ENCODE measurements at places on chromosomes 11 and 22.

DNA sequence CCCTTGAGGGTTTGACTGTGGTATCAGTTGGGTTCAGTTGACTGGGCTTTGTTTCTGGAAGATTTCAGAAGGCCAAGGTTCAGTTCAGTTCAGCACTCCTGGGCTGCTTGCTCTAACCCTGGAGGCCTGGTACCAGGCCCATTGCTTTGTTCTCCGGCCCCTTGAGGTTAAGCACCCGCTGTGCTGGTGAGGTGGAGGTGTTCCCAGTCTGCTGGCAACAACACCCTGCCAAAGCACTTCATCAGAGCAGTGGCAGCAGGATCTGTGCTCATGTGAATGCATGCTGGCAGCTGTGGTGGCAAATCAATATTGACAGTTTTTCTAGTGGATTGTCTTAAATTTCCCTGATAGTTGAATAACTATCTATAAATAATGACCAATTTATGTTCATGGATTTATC, 3.8 kb upstream of the SCGB1D1 start:
- peak; percentile 78 for DNase-seq

DNA sequence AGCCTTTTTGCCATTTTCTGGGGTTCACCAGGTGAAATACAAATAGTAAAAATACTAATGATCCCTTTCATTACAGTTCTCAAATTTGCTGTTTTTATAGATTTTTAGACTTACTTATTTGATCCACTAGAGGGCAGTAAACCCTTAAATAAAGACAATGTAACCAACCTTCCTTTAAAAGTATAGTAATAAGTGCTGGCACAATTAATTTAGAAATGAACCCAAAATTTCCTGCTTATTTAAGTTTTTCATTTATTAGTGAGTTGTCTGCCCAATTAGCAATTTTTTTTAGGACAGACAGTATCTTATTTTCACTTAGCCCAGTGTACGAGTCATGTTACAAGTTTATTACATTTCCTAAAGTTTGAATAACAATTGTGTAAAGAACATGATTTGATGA, 4.7 kb downstream of the DDIAS start:
- peak; percentile 69 for DNase-seq

DNA sequence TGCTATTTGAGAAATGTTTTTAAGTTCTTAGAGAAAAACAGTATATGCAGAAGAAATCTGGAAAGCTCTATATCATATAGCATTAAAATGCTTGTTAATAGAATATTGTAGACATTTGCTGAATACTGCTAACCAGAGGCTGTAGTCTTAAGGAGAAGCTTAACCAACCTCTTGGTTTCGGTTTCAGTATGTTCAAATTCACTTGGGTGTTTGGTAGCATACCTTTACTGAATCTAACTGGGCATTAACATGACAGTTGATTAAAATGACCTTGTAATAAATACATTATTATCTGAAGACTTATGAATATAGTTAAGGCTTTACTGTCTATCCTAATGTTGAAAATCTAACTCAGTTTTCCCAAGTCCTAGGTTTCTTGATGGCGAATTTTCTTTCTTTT, 5.4 kb downstream of the PCF11 start:
- no peak for DNase-seq

GRCh38 chr22:38881464-38881871, 9.5 kb upstream of the CBX6 start:
- DNase-seq: no peak

- peak; percentile 26 for DNase-seq
Observed at GRCh38 chr11:110479108-110480101, 49.7 kb downstream of the FDX1 start.

GRCh38 chr11:62560566-62561103, 13.1 kb downstream of the EEF1G start:
- DNase-seq: no peak

- no peak for DNase-seq
Observed at GRCh38 chr11:130839981-130840666, 76.2 kb downstream of the SNX19 start.

GRCh38 chr22:49210606-49211005, 617.1 kb downstream of the BRD1 start:
- DNase-seq: no peak

GRCh38 chr22:25051983-25052710, 99.6 kb downstream of the KIAA1671 start:
- peak; percentile 1 for DNase-seq

DNA sequence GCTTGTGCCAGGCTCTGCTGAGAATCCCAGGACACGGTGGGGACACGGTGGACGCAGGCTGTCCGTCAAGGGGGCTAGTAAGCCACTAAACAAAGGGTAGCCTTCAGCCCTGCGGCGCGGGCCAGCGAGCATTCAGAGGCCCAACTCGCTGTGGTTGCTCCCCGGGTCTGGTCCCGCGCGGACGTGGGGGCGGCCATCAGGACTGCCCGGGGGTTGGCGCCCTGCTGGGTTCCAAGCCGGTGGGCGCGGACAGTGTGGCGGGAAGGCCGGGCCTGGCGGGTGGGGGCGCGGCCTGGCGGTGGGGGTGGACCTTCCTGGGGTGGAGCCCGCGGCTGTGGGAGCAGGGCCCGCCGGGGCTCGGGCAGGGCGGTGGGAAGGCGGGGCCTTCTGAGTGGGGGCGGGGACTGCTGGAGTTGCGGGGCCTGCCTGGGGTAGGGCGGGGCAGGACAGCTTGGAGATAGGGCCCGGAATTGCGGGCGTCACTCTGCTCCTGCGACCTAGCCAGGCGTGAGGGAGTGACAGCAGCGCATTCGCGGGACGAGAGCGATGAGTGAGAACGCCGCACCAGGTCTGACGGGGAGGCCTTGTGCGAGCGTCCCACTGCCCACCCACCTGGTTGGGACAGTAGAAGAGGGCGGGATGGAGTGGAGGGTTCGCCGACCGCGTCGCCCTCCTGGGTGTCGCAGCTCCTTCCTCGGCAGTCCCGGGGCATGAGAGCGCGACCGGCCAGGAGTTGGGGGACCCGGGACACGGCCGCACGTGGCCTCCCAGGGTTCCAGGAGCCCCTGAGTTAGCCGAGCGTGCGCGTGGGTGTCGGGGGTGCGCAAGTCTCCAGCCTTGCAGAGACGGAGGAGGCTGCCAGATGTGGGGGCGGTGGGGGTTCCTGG, at the start of gene SERHL2:
Gene SERHL2, plus strand, starts transcription at position 482 of the 887 bp plus-strand sequence. Its CDS starts 65 bp downstream, at position 547.
- peak; percentile 52 for DNase-seq

DNA sequence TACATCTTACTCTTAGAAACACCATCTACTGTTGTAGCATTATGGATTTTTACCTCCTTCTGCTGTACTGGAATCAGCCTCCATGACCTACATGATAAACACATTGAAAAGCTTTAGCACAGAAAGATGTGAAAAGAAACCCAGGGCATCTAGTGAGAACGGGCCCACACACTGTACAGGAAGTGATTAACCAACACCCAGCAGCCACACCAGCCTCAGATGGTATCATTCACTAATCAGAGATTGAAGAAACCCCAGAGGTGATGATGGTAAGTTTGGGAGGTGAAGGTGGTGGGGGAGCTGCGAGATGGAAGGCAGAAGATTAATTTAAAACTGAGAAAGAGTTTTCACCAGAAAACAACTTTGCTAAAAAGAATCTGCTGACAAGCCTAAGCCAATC, 46.1 kb downstream of the RASSF10 start:
- no peak for DNase-seq

DNA sequence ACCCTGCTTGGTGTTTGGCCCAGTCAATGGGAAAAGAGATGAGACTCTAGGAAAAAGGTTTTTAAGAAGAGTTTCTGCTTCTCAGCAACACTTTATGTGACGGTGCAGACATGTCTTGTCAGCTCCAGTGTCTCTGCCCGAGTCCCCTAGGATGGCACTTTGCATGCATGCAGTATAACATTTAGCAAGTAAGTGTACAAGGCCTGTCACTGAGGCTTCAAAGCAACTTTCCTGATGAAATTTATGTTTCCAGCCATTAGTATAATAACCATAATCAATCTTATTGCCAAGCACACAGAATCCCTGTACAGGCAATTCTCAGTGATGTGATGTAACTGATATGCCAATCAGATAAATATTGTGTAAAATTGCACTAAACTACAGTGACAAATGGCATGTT, 248.1 kb upstream of the PLET1 start:
- DNase-seq: no peak

GRCh38 chr11:65911682-65912568, 6.9 kb downstream of the C11orf68 start:
- DNase-seq: peak; percentile 35

GRCh38 chr11:128859563-128860441, 7.3 kb downstream of the KCNJ1 start:
- peak; percentile 38 for DNase-seq

GRCh38 chr22:26367402-26368245, 61.4 kb upstream of the ASPHD2 start:
- DNase-seq: no peak

- DNase-seq: no peak
Observed at GRCh38 chr11:125494974-125495725, 915 bp downstream of the FEZ1 start.

- DNase-seq: no peak
Observed at GRCh38 chr11:44608651-44608990, 43.2 kb downstream of the CD82 start.

GRCh38 chr22:44351685-44352377, 39.1 kb upstream of the SHISAL1 start:
- DNase-seq: no peak

- no peak for DNase-seq
Observed at GRCh38 chr11:106989078-106989455, 29.2 kb downstream of the GUCY1A2 start.

- no peak for DNase-seq
Observed at GRCh38 chr11:1327064-1327460, 17.6 kb upstream of the TOLLIP start.

GRCh38 chr22:41237707-41238569, 2.8 kb downstream of the CHADL start:
- DNase-seq: peak; percentile 32

DNA sequence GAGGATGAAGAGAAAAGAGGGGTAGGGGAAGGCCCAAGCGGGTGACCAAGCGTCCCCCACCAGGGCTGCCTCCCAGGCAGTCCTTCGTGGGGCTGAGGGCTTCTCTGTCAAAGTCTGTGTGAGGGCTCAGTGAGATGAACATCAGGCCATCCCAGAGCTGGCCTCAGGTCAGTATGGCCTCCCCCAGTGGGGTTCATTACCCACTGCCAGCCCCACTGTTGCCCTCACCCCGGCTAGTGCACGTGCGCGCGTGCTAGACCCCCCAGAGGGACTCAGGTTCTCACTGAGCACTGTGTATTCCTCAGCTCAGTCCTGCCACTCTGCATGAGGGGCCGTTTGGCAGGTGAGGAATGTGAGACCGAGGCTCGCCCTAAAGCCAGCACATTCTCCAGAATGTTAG, 3.3 kb downstream of the KDELR3 start:
- DNase-seq: no peak

GRCh38 chr22:23204125-23204488, 23.8 kb downstream of the BCR start:
- no peak for DNase-seq

DNA sequence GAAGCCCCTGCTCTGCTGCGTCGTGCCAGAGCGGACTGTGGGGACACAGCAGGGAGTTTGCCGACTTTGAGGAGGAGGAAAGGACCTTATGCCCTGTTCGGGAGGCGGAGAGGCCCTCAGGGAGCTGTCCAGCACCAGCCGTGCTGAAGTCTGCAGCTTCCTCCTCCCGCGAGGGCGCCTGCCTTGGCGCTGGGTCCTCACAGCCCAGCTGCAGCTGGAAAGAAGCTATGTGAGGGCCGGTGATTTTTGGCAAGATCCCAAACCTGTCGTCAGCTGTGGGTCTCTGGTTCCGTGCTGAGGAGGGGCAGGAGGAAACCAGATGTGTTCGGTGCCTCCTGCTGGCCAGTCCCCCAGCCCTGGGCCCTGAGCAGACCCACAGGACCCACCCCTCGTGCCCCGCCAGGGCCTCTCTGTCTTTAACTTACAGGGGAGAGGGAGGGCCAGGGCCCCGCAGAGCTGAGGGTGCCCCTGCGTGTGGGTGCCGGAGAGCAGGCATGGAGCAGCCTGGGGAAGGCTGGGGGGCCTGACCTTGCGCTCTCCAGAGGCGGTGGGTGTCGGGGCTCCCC, 12.0 kb downstream of the BRSK2 start:
- no peak for DNase-seq

- no peak for DNase-seq
Observed at GRCh38 chr22:49555526-49555925, 272.1 kb downstream of the BRD1 start.

GRCh38 chr11:15711311-15711710, 596.6 kb downstream of the INSC start:
- no peak for DNase-seq

DNA sequence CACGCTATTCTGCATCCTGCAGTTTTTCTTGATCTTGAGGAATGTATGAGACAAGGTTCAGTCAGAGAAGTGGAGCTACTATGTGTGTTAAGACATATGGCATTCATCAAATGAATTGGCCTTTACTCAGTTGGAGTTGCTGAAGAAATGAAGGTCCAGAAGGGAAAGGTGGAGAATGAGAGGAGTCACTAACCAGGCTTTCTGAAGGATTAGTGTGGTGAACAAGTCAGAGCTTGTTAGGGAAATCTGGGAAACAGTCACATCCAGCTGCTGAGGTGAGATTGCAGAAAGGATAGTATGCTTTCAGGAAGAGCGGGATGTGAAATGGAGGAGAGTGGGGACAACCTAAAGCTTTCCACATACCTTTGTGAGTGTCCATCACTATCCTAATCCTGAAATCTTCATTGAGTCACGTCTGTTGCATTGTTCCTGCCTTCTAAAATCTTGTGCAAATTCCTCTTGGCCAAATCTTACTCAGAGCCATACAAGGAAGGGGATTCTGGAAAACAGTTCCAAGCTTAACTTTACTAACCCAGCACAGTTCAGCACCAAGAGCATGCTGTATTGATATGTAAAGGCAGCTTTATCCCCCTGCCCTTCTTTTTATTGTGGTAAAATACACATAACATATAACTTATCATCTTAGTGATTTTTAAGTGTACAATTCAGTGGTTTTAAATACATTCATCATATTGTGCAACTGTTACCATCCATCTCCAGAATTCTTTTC, 11.4 kb upstream of the PITPNB start:
- no peak for DNase-seq

- no peak for DNase-seq
Observed at GRCh38 chr11:134901542-134901941, 489.5 kb upstream of the B3GAT1 start.

DNA sequence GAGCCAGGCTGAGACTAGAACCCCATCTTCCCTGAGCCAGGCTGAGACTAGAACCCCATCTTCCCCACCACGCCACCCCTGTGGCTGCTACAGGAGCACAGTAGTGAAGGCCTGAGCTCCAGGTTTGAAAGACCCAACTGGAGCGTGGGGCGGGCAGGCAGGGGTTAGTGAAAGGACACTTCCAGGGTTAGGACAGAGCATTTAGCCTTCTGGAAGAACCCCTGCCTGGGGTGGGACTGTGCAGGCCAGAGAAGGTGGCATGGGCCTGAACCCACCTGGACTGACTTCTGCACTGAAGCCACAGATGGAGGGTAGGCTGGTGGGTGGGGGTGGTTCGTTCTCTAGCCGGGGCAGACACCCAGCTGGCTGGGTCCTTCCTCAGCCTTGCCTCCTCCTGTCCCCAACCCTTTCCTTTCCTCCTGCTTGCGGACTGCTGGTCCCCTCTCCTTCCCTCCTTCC, 24.1 kb downstream of the SUN2 start:
- DNase-seq: no peak

Measured in NCI-H774 (cell line).